ENCODE measurements at places on chromosomes 2 and 18.

- DNase-seq, result no peak
Measured at GRCh38 chr2:98869272-98869641, 66.8 kb downstream of the CRACDL start.

DNA sequence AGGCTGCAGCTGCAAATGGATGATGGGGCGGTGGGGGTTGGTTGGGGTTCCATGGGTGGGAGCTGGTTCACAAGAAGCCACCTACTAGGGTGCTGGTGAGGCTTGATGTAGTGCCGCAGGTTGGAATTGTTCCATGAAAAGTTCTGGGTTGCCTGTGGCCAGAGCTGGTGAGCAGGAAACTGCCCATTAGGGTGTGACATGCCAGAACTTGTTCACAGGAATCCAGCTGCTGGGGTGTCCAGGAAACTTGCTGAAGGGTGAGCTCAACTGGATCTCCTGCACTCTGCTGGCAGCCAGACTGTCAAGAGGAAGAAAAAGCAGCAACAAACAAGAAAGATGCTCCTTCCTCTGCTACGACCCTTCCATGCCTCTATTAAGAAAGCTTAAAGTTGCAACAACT is 48.8 kb downstream of the MAP3K20 start:
- peak; percentile 34 for DNase-seq

- DNase-seq, result peak; percentile 42
Measured at GRCh38 chr2:95314964-95315611, 17.9 kb downstream of the KCNIP3 start.

DNA sequence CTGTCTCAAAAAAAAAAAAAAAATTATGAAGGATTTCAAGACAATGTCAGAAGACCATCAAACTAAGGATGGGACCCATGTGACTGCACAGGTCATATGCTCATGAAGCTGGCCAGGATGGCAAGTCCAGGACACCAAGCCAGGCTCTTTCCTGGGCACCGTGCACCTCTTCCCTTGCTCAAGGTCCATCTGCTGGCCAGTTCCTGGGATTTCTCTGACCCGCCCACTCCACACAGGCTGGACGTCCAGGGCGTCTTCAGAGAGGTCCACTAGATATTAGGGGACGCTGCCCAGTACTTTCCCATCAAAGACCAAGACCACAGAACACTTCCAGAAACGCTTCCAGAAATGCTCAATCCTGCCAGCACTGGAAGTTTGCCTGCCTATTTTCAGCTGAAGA is 14.3 kb downstream of the TEX44 start:
- no peak for DNase-seq

- no peak for DNase-seq
Measured at GRCh38 chr2:138086576-138086975, 122.3 kb downstream of the HNMT start.

DNA sequence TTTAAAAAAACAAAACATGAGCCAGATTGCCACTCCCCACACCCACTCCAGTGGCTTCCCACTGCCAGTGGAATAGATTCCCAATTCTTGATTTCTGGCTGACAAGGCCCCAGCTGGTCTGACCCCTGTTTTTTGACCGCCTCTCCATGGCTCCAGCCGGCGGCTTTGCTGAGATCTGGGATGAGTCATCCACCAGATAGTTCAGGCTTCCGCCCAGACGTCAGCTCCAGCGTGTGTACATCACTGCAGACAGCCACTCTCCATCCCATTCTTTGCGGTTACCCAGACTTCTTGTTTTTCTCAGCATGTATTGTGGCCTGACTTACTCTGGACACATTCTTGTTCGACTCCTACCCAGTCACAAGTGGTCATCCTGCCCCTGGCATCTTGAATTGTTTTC is 227.9 kb downstream of the GBX2 start:
- DNase-seq, result no peak
